ENCODE measurements at places on chromosomes 12 and 14. TPM values are rescaled to one million over a fixed set of nuclear protein-coding genes. Genes with fewer than 3 reads are reported as not detected.

- no peak for DNase-seq
Measured at GRCh38 chr12:43964961-43965360, 129.1 kb downstream of the TMEM117 start.

DNA sequence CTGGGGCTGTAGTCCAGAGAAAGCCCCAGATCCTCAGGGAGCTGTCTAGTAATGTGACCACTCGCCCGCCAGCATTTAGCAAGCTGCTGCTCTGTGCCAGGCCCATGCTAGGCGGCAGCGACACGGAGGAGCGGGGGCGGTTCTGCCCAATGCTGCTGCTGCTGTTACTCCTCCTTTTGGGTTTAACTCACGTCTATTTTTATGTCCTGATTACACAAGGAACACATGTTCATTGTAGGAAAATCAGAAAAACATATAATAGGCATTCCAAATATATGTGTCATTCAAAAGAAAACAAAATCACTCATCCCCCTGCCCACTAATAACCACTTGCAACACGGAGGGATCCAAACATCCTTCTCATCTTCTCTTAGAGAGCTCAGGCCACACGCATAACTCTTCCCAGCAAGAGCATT is 30.4 kb downstream of the CCDC92 start:
- DNase-seq, result no peak

DNA sequence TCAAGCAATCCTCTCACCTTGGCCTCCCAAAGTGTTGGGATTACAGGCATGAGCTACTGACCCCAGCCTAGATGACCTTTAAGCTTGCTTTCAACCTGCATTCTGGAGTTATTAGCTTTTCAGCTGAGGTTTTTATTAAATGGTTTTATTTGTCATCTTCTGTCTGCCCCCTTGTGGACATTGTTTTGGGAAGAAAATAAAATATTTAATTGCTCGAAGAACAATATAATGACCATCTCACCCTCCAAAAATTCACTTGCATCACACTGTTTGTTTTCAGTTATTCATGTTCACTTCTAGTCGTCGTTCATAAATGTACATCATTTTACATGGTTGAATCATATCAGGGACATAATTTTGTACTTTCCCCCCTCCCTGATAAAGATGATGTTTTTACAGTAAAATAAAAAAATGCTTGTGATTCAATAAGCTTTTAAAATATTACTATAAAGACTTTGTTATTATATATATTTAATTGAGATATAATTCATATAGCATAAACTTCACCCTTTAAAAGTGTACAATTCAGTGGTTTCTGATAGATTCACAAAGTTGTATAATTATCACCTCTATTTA is 10.1 kb upstream of the SPATS2 start:
- DNase-seq, result no peak

- DNase-seq, result no peak
Measured at GRCh38 chr12:78918268-78918667, 53.7 kb downstream of the SYT1 start.

- DNase-seq, result no peak
Measured at GRCh38 chr14:59534361-59534987, 42.1 kb downstream of the CCDC175 start.

- no peak for DNase-seq
Measured at GRCh38 chr12:120474616-120474960, 5.0 kb upstream of the SRSF9 start.

GRCh38 chr14:99077844-99078236 is 194.2 kb downstream of the BCL11B start:
- DNase-seq, result no peak

- no peak for DNase-seq
Measured at GRCh38 chr14:33848009-33848408, 102.9 kb downstream of the EGLN3 start.

- no peak for DNase-seq
Measured at GRCh38 chr14:77848031-77848430, 48.1 kb downstream of the ADCK1 start.

DNA sequence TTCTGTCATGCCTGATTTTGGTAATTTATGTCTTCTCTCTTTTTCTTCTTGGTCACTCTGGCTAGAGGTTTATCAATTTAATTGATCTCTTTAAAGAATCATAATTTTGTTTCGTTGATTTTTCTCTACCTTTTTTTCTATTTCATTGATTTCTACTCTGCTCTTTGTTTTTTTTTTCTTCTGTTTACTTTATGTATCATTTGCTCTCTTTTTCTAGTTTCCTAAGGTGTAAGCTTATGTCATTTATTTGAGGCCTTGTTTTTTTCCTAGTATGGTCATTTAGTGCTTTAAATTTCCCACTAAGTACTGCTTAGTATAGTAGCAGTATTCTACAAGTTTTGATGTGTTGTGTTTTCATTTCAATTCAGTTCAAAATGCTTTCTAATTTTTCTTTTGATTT is 89.6 kb downstream of the BRMS1L start:
- DNase-seq, result no peak

DNA sequence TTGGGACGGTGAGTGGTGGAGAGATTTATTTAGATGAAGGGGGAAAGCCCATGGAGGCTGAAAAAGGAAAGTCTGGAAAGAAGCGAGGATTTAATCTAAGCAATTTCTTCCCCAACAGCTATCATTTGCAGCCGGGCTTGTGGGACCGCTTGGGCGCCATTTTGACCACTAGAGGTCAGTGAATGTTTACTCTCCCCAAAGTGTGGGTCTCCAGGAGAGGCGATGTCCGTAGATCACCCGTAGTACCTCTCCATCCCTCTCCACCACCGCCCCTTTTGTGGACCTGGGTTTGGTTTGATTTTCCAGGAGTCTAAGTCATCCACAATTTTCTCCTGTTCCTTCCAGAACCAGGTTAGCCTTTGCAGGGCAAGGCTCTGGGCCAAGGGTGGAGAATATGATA is 91.2 kb upstream of the PARP11 start:
- no peak for DNase-seq

DNA sequence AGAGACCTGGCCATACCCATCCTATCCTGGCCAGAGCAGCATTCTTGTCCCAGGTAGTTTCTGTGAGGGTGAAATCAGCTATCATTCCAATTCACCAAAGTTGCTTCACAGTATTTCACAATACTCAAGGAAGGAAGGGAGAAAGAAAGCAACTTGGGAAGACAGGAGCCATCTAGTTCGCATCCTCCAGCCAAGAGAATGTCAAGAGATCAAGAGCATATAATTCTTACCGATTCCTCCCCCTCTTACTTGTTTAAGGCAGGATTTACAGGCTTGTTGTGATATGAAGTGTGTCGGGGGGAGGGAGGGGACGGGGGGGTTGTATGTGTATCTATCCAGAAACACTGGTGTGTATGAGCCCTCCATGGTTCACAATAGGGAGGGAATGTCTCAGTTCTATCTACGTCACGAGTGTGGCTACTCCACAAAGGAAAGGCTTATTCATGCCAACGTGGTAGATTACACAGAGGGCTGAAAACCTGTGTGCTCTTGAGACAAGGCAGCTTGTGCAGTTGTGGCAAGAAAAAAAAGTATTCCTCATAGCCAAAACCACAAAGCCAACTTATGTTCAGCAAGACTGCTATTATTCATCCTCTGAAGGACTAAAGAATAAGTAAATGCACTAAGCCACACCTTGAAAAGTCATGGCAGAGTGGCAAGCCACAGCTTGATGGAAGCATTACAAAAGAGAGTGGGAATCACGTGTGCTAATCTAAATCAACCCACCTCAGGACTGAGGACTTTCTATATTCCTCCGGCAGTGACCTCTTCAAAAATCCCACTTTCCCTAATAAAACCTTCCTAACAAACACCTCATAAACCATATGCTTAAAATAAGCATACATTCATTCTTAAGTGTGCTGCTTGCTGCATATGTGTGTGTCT is 35.0 kb downstream of the CORO1C start:
- DNase-seq, result peak; percentile 35

DNA sequence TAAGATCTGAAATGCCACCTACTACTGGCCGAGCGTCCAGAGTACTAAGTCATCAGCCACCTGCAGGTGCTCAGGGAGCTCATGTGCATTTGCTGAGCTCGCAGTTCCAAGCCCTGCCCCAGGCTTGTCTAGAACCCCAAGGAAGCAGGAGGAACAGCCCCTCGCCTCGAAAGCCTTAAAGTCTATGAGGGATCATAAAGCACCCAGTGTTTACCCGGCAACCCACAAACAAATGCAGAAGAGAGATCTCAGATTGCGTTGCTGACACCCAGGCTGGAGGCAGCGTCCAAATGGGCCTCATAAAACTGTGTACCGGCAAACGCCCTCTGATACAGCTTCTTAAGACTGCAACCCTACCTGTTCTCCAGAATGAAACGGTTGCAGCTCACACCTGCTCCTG is 6.8 kb downstream of the KDM2B start:
- no peak for DNase-seq

GRCh38 chr12:11729008-11729407 is 79.5 kb downstream of the ETV6 start:
- DNase-seq, result no peak

GRCh38 chr14:68762953-68763764 is 29.7 kb downstream of the ZFP36L1 start:
- DNase-seq, result no peak

DNA sequence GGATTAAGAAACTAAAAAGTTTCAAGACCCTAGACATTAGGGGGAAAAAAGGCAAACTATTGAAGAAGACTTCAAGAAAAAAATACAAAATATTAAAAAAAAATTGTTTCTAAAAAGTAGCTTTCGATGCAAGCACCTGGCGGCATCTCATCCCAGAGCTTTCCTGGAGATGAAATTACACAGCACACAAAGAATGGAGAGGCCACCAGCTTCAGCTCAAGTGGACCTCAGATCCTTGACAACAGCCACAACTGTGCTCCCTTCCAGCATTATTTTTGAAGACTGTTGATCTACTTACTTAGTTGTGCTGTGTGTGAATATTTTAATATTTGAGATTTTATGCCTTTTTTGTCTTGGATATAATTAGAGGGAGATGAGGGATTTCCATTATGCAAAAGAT is 479.0 kb downstream of the GLT1D1 start:
- DNase-seq, result no peak

GRCh38 chr12:65277994-65278575 is 398 bp upstream of the MSRB3 start:
- no peak for DNase-seq

DNA sequence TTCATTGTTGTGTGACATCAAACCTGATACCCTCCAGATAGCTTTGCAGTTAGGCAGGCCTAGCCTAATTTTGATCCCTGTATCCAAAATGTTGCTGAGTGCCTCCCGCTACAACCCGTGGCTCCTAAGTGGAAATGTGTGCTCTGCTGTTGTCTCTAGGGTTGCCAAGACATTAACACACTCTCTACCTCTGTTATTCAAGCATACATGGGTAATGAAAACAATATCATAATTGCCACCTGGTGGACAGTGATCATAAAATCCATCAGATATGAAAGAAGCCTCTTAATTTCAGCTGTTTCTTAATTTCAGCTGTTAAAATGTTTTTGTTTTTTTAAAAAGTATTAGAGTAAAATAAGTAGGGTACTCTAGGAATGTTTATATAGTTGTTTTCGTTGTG is 93.5 kb downstream of the PLEKHA5 start:
- DNase-seq, result no peak

- DNase-seq, result no peak
Measured at GRCh38 chr14:24372701-24373416, 4.9 kb downstream of the NFATC4 start.

GRCh38 chr14:20469890-20470602 is 840 bp downstream of the PNP start:
- peak; percentile 65 for DNase-seq

DNA sequence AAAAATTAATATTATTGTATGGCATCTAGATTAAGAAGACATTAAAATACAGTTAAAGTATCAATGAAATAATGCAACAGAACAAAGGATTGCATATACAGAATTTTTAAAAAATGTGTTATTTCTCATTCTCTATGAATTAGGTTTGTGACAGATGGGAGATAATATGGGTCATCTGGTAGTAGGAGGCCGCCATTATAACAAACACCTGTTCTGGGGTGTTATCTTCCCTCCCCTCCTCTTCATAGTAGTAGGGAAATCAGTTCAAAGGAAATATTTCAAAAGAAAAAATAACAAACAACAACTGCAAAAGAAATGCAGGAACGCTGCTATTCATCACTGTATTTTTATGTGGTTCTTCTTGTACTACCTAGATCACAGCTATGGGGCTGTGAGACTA is 187.0 kb upstream of the ATP2B1 start:
- no peak for DNase-seq

DNA sequence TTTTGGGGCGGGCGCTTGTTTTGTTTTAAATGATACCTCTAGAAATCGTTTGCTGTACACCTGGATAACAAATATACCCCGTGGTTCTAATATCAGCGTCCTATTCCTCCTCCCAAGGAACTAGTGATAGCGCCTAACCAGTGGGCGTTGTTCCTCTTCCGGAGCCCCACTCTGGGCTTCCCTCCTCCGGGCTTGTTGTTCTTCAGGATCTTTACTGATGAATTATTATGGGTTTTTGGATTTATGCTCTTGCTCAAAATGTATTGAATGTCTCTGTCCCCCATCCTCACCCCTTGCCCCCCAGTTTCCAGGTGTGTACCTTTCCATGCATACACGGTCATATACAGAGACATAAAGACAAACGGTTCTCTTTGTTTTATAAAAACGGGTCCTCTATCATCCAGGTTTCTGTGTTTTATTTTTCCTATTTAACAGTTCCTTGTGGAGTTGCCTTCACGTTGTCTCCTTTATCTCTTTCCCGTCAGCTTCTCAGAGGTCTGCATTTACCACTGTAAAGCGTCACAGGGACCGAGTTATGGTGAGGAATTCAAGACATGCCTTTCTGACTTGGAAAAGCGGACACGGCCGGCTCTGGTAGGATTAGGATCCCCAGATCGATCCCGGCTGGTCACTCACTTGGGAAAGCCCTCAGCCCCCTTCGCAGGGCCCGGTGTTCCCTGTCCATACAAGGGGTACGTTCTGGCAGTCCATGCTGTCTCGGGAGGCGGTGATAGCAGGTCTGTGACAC is 655 bp upstream of the PLEKHG3 start:
- no peak for DNase-seq

- DNase-seq, result no peak
Measured at GRCh38 chr14:105817971-105818711, 291.8 kb downstream of the TMEM121 start.

- DNase-seq, result no peak
Measured at GRCh38 chr14:100678469-100678828, 48.2 kb upstream of the DLK1 start.

- no peak for DNase-seq
Measured at GRCh38 chr12:120737557-120738251, 12.1 kb downstream of the ACADS start.

- peak; percentile 85 for DNase-seq
Measured at GRCh38 chr12:104720339-104721038, 237.6 kb downstream of the SLC41A2 start.

DNA sequence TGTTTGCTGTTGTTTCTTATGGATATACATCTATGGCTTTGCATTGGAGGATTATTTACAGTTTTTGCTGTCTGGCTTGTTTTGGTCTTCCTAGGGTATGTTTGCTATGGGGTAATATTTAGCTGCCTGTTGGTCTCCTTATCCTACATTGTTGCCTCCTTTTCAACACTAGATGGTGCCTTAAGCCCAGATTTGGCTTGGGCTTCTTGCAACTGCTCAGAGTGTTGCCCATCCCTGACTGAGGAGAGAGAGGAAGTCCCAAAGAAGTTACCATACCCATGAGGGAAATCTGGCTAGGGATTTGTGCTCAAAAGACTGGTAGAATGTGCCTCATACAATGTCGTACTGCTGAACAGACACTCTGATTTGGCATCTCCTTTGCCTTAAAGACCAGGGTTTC is 94.6 kb upstream of the MUCL1 start:
- peak; percentile 33 for DNase-seq

KIF5A gene
- total RNA-seq, result 0.99 TPM

FAM222A gene
- 1.9 TPM for total RNA-seq

KRT75 gene
- not detected for total RNA-seq

HOXC4 gene
- total RNA-seq, result 1.1 TPM

DDIT3 gene
- 15.0 TPM for total RNA-seq

SIX6 gene
- not detected for total RNA-seq

TWF1 gene
- total RNA-seq, result 24.1 TPM
